Esophagus squamous epithelium (tissue), 5 donors: ENCODE measurements at places on chromosomes 2 and 18. TPM values are rescaled to one million over a fixed set of nuclear protein-coding genes. Genes with fewer than 3 reads are reported as not detected.

- no peak for DNase-seq
Measured at GRCh38 chr2:182606728-182607681, 109.1 kb upstream of the DNAJC10 start.

GALNT3 gene
- 76.0 TPM for total RNA-seq

- no peak for DNase-seq
Measured at GRCh38 chr2:44450082-44450481, 88.3 kb downstream of the CAMKMT start.

CDK5R2 gene
- not detected for total RNA-seq

GRCh38 chr2:46601328-46601963 is 122.1 kb downstream of the TMEM247 start:
- DNase-seq: no peak

- no peak for DNase-seq
Measured at GRCh38 chr18:49340446-49340845, 120.0 kb downstream of the DYM start.

GRCh38 chr2:54404270-54404669 is 51.9 kb upstream of the SPTBN1 start:
- no peak for DNase-seq

DNA sequence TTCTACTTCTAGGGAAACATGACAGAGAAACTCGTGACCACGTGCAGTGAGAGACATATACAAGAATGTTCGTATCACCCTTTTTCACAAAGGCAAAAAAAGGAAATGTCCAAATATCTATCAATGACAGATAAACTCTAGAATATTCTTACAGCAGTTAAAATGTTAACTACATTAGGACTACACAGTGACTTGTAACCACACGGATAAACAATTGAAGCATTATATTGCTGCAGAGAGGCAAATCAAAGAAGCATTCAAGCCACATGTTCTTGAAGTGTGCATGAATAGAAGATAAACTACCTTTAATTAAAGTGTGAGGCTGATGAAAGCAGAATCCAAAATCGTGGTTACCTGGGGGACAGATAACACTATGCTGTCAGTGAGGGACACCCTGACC is 935.3 kb upstream of the KLHL29 start:
- DNase-seq: no peak

DNA sequence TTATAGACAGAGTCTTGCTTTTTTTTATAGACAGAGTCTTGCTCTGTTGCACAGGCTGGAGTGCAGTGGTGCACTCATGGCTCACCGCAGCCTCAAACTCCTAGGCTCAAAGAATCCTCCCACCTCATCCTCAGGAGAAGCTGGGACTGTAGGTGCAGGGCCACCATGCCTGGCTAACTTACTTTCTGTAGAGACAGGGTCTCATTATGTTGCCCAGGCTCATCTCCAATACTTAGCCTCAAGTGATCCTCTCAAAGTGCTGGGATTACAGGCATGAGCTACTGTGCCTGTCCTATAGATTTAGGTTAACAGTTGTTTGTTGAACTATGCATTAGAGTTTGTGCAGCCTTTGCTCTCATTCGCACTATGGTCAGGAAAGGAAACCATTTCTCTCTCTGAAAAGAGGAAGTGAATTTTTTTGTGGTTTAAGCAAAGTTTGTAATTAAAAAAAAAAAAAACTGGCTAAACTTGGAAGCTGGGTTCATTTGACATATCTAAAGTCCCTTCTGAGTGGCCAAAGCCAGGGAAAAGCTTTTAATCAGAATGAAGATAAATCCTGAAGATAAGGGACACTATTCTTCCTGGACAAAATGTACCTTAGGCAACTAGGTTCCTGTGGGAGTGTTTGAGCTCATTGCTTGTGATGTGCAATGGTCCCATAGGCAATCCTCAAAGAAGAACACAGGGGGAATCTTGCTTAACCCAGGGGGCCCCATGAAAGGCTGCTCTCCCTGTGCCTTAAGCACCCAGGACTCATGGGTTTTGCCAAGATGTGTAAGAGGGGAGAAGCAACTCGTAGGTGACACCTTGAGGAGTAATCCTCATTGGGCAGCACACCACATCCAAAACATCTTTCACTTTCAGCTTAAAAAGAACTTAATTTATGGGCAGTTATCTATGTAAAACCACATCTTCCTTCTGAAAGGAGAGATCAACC is 201.7 kb downstream of the MREG start:
- DNase-seq: no peak

DNA sequence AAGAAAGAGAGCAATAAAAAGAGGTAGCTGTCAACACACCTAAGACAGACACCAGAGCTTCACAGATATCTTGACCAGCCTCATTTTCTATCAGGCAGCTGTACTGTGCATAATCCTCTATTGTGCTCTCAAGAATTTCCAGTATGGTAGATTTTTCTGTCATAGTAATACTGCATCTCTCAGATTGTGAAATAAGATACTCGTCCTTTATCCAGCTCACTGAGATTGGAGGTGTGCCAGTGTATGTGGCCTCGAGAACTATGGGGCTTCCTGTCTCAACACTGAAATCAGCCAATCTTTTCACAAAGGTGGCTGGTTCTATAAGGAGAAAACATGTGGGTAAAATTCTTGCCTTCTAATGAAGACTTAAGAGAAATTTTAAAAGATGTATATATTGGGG is 88.9 kb downstream of the TTN start:
- DNase-seq: no peak

DNA sequence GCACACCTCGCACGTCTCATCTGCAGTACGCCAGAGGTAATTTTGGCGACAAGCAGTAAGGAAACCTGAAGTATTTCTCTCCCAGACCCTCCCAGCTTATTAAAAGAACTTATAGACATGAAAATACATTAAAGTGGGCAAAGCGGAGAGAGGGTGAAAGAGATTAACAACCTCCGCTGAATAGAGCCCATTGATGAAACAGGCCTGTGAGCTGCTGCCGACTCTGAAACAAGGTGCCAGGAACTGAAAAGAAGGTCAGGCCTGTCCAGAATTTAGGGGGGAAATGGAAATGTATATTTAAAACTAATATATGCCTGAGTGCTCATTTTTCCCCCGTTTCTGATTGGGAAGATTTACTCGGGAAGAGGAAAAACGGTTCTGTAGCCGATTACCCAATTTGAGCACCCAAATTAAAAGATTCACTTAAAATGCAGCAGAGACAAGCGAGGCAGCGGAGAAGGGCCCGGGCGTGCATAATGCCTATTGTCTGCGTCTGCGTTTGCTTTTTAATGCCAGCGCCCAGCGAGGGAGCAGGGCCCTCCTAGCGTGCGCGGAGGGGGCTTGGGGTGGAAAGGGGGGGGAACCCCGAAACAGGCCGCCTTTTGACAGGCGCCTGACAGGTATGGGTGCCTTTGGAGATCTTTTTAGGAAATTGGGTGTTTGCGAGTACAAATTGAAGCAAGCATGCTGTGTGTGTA is 316.2 kb downstream of the GBX2 start:
- DNase-seq: no peak

DNA sequence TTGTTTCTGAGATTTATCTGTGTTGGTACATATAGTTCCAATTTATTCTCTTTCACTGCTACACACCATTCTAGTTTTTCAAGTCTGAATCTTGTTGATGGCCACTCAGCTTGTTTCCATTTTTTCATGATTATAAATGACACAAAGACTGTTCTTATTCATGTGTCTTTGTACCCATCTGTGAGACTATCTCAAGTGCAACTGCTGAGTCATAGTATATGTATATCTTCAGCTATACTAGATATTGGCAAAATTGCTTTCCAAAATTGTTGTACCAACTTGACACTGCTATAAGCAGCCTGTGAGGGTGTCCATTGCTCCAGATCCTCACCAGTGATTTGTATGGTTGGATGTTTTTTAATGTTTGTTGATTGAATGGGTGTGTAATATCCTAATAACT is 37.2 kb upstream of the RTN4 start:
- DNase-seq: no peak

GRCh38 chr2:102033031-102033749 is 41.4 kb downstream of the IL1R2 start:
- DNase-seq: no peak

DNA sequence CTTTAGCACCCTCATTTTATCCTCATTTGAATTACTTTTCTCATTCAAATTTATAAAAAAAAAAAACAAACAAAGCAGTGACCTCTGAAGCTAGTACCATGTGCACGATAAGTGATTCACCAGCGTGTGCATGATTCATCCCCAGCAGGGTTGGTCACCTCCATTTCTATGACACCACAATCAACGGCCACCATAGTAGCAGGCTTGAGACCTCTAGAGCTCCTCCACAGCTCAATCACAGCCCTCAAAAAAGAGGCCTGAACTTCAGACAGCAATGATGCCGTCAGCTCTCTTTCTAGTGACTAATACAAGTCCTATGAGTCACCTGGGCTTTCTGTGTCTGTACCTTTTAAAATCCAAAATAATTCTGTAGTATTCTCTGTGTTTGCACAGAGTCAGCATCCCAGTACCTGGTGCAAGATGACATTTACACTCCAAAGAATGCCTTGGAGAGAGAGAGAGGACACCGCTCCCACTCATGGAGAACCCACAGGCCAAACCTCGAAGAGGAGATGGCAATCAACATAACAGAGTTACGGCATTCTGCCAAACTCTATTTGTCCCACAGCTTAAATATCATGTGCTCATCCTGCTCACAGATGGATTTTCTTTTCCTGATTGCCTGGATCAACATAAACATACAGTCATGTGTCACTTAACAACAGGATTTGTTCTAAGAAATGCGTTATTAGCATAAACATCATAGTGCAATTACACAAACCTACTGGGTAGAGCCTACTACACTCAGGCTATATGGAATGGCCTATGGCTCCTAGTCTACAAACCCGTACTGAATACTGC is 58.7 kb downstream of the L3MBTL4 start:
- no peak for DNase-seq

- DNase-seq: no peak
Measured at GRCh38 chr2:191410646-191411436, 165.6 kb downstream of the MYO1B start.

DNA sequence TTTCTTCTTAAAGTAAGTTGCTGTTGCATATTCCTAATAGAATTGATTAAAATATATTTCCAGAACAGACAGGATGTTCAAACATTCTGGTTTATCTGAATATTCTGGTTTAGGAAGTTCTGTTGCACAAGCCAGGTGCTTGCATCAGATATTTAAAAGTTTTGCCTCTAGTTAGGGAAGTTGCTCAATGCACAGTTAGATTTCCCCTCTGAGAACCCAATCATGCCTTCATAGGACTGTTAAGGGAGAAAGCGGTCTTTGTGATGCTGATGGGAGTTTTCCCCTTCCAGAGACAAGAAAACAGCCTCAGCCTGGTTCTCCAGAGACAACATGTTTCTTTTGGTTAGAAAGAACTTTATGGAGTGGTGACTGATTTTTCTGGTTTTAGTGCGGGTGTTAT is 65.6 kb upstream of the REV1 start:
- no peak for DNase-seq

GAREM2 gene
- 0.19 TPM for total RNA-seq

POTEI gene
- total RNA-seq: not detected

- DNase-seq: no peak
Measured at GRCh38 chr2:128137094-128137616, 46.2 kb downstream of the UGGT1 start.

- DNase-seq: no peak
Measured at GRCh38 chr2:857937-858336, 92.7 kb upstream of the SNTG2 start.

GRCh38 chr18:29629493-29630036 is 1413.0 kb downstream of the DSC3 start:
- DNase-seq: no peak

CASP10 gene
- total RNA-seq: 22.0 TPM

TRPM8 gene
- not detected for total RNA-seq

GRCh38 chr2:118766871-118767270 is 80.6 kb downstream of the EN1 start:
- no peak for DNase-seq

SNTG2 gene
- total RNA-seq: 2.0 TPM

GRCh38 chr18:62809900-62810299 is 94.6 kb downstream of the PHLPP1 start:
- DNase-seq: no peak

HOXD1 gene
- not detected for total RNA-seq

DNA sequence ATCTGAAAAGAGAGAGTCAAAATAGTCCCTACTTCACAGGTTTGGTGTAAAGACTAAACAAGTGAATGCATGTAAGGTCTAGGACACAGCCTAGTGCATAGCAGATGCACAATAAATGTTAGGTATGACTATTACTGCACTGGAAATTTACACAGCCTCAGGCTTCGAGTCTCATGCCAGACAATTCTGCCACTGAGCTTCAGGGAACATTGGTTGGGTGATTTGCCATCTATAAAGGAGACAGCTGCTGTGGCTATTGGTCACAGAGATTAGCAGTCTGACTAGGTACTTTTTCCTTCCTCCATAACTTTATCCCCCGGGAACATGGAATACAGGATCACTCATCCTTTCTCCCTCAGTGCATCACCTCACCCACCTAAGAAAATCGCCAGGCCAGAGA is 89.2 kb downstream of the FAM124B start:
- no peak for DNase-seq

DNA sequence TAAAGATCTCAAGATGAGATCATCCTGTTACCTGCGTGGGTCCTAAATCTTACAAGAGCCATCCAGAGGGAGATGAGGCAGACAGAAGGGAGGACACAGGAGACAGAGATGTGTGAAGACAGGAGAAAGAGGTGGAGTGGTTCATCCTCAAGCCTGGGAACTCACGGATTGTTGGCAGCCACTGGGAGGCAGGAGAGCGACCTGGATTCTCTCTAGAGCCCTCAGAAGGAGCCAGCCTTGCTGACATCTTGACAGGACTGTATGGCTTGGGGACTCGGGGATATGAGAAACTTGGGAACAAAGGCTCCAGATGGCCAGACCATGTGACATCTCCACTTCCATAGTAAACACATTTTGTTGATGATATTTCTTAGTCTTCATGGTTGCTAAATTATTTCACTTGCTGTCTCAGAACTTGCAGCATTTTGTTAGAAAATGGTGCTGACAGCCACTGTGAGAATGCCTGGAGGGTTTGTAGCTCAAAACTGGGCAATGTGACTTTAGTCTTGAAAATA is 57.8 kb upstream of the MC2R start:
- no peak for DNase-seq

SFT2D3 gene
- 3.3 TPM for total RNA-seq

EHD3 gene
- total RNA-seq: 48.1 TPM
